Omental fat pad (tissue), 4 donors: ENCODE measurements at places on chromosomes 2 and 18. TPM values are rescaled to one million over a fixed set of nuclear protein-coding genes. Genes with fewer than 3 reads are reported as not detected.

The TDRD15 gene
- not detected for total RNA-seq

The PLCD4 gene
- 2.3 TPM for total RNA-seq

The IL1RL1 gene
- 48.1 TPM for total RNA-seq

The PIEZO2 gene
- 11.7 TPM for total RNA-seq

The SLC30A3 gene
- not detected for total RNA-seq
